ENCODE measurements at places on chromosomes 7 and 10.

DNA sequence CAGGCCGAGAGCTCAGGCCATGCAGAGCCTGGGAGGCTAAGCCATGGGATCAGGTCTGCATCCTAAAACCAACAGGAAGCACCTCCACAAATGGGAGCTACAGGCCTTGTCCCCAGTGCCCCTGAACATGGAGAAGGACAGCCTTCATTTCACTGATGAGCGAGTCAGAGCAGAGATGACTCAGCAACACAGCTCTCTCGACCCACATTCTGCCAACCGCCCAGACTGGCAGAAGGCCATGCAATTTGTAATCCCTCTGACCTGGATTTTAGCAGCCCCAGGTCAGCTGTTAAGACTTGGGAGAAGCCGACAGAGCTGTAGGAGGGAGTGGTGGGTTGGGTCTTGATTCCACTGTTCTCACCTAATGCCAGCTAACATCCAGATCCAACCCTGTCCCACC is 25.5 kb downstream of the VOPP1 start:
- no peak for DNase-seq

DNA sequence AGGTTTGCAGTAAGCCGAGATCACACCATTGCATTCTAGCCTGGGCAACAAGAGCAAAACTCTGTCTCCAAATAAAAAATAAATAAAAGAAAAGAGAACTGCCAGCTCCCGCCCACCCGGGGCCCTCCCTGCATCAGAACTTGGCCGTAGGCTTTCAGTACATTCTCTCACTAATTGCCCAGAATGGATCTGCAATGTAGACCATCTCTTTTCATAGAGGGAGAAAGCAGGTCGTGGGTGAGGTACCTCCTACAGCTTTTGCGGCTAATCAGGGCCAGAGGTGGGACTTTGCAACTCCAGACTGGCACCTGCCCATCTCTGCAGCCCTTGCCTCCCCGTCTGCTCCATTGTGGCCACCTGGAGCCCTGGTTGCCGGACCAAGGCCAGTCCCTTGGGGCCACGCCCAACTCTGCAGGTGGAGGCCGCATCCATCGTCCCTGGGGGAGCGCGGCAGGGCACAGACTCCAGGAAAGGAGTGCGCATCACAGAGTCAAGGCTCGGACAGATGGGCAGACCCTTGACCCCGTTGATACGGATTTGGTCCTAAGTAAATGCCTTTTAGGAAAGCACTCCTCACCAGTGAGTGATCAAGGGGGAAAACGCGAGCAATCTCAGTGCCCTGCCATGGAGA is 179.1 kb upstream of the SH2B2 start:
- DNase-seq: no peak

DNA sequence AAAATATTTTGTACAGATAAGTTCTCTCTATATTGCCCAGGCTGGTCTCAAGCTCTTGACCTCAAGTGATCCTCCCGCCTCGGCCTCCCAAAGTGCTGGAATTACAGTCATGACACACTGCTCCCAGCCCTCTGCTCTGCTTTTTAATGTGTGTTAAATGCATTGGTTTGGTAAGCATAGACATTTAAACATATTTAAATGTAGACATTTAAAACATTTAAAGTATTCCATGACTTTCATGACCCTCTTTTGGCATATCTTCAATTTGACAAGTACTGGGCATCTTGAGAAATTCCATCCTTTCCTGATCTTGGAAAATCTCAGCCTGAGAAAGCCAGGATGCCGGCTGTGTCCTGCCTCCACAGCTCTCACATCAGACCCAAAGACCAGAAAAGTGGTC is 5.2 kb upstream of the SAR1A start:
- DNase-seq: no peak

DNA sequence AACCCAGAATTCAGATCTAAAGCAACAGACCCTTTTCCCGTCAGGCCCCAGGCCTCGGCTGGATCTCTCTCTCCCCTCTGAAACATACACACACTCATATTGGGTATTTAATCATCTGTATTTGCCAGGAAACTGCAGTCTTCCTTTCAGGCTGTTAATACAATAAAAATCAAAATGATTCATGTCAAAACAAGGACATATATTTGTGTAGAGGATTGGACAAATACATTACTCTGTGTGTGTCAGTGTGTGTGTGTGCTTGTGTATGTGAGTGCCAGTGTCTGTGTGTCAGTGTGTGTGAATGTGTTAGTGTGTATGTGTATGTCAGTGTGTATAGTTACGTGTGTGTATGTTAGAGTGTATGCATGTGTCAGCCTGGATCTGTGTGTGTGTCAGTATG is 90.8 kb downstream of the JCAD start:
- no peak for DNase-seq

- no peak for DNase-seq
Observed at GRCh38 chr7:121140790-121141189, 152.3 kb downstream of the CPED1 start.

DNA sequence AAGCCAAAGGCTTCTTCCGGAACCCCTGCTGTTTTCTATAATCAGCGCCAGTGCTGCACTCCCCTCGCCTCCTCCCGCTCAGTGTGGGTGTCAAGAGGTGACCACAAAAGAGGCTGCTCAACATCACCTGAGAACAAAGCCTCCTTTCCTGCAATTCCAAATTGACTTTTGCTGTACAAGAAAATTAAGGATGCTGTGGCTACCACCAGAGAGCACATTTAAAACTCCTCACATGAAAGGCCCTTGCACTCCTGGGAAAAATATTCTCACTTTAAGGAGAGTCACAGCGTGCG is 96.4 kb downstream of the HIPK2 start:
- no peak for DNase-seq

- DNase-seq: no peak
Observed at GRCh38 chr7:1646957-1647891, 22.9 kb upstream of the ELFN1 start.

DNA sequence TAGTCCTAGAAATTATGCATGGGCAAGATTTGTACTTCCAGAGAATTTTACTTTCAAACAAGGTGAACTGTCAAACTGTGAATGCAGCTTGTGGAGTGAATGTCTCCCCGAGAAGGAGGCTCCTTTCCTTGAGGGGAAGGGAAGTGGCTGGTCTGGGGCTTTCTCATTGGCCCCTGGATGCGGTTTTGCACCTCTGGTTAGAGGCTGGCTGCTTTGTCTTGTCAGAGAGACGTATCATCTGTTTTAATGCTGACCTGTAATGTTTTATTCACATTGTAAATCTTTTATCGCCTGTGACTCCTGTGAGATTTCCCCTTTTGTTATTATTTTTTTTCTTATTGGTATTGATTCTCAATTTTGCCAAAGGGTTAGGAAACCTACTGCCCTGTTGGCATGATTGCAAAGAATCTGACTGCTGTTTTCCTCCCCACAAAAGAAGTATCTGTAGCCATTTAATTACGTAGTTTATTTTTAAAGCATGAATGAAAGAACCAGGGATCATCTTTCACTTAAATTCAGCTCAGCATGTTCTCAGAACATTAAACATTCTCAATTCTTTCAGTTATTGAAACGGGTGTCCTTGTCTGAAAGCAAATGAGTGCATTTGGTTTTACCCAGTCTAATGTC is 238.3 kb upstream of the NFE2L3 start:
- no peak for DNase-seq

- DNase-seq: no peak
Observed at GRCh38 chr10:21281765-21282484, 243.6 kb downstream of the SKIDA1 start.
